Naive thymus-derived CD4-positive, alpha-beta T cell (primary cell): ENCODE measurements at places on chromosomes 5 and 9.
A peak's percentile ranks its signal among the peaks of the same experiment; 100 is the strongest.

- H3K4me3 ChIP-seq, result no peak overlapping the region
- no peaks in the 10 kb centered on the region for H3K27me3 ChIP-seq
- H3K27ac ChIP-seq, result no peak overlapping the region
Measured at GRCh38 chr9:130766021-130766926, 68.8 kb upstream of the ABL1 start.

DNA sequence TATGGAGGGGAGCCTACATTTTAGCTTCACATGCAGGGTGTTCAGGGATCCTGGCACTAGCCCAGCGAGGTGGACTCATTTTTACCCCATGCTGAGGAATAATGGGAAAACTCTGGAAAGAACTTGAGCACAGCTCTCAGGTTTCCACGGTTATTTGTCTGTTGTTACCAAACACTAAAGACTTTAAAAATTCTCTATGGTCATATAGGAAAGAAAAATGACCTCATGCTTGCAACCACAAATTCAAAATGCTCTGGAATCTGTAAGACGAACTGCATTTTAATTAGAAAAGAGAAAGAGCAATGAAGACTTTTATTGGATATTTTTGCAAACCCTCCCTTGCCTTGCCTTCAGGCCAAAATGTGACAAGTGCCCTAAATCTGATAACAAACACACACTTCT lies 606.9 kb downstream of the EBF1 start:
- no peak overlapping the region for H3K4me3 ChIP-seq
- no peak for DNase-seq
- H3K27me3 ChIP-seq, result no peaks in the 10 kb centered on the region
- H3K4me1 ChIP-seq, result no peaks in the 10 kb centered on the region
- H3K36me3 ChIP-seq, result no peaks in the 10 kb centered on the region

DNA sequence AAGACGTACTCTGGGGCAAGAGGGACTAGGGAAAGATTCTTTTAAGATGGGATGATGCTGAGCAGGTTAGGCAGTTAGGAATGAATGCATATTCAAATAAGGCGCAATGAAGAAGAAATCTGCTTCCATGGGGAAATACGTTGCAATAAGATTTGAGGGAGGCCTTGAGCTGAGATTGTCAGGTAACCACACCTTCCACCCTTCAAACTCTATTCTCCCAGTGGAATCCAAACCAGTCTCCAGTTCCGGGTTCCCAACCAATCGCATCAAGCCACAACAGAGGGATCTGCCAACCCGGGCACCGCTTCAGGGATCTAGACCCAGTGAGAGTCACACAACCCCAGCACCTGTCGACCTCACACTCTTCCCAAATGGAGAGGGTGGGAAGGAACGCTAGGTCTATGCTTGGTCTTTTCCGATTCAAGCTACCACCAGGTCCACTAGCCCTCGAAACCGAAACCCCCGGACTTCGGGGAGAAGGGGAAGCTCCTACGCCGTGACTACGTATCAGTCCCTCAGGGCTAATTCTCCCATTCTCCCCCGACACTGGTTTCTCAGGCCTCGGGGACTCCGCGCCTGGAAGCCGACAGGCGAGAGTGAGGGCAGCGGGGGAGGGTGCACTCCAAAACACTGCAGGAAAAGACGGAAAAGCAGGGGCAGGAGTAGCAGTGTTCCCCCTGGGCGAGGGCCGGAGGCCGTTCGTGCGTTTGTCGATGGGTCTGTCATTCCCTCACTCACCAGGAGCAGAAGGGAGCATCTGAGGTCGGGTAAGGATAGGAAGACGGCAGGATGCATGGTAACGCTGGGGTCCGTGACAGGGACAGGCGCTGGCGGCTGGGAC lies 534 bp downstream of the ERP44 start:
- peaks cover 22% of the 10 kb centered on the region for H3K4me1 ChIP-seq
- H3K27me3 ChIP-seq, result no peaks in the 10 kb centered on the region
- peak overlapping the region; percentile 89 for H3K27ac ChIP-seq
- peaks cover 7% of the 10 kb centered on the region for H3K36me3 ChIP-seq

DNA sequence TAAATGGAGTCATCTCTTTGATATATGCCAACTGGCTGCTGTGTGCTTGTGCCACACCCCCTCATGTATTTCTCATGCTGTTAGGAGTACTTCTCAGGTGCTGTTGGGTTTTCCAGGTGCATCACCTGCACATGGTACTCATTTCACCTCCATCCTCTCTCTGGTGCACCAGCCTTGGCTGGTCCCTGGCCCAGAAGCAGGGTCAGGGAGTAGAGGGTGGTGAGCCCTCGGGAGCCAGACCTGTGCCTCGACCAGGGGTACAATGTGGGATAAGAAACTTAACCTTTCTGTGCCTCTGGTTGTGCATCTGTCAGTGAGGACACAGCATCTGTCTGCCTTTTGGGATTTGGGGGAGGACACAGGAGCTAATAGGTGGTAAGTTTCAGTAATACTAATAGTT lies 38.5 kb downstream of the SECISBP2 start:
- DNase-seq, result no peak
- no peak overlapping the region for H3K27ac ChIP-seq
- no peak overlapping the region for H3K4me3 ChIP-seq

DNA sequence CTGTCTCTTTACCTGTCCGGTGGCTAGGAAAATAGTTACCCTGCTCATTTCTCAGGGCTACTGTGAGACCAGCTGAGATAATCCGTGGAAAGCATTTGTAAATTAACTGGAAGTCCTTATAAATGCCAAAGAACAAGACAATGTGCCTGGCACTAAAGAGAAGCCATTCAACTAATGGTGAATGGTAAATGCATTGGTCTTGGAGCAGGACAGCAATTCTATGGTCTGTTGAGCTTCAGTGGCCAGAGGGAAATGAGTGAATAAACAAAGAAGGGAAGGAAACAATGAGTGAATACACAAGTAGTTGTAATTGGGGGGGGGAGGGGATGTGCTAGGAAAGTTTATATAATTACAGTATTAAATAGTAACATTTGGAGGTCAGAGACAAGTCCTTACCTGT lies 353.6 kb downstream of the SEMA5A start:
- no peak overlapping the region for H3K4me3 ChIP-seq
- H3K36me3 ChIP-seq, result no peaks in the 10 kb centered on the region
- H3K4me1 ChIP-seq, result no peaks in the 10 kb centered on the region

DNA sequence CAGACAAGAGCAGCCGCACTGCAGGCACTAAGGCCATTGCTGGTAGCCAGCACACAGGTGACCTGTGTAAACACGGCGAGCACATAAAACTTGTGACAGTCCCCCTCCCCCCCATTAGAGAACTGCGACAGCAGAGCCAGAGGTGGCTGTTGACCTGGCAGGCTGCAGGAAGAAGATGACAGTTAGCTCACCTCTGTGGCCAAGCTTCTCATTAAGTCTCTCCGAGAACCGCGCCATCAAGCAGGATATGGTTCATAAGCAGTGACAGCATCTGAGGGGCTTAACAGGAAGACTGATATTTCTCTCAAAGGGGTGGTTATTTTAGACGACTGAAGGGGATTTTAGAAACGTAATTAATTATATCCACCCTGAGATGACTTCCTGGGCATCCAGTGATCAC lies 5.2 kb downstream of the SURF4 start:
- H3K4me1 ChIP-seq, result peaks cover 52% of the 10 kb centered on the region
- peaks cover 14% of the 10 kb centered on the region for H3K36me3 ChIP-seq
- DNase-seq, result no peak
- H3K27ac ChIP-seq, result peak overlapping the region; percentile 86
- peak overlapping the region; percentile 53 for H3K4me3 ChIP-seq

DNA sequence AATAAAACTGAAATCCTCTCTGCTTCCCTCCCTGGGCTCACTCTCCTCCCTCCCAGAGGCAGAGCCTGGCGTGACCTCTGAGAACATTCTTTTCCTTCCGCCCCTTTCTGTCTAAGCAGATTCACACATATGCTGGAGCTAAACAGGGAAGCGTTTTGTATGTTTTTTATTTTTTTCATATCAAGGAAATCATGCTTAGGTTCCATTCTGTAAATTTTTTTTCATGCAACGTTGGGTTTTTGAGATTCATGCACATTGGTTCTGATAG lies 20.2 kb upstream of the BARHL1 start:
- H3K27ac ChIP-seq, result no peak overlapping the region
- no peaks in the 10 kb centered on the region for H3K27me3 ChIP-seq
- no peaks in the 10 kb centered on the region for H3K4me1 ChIP-seq

GRCh38 chr5:173456751-173457171 lies 128.5 kb upstream of the STC2 start:
- H3K27me3 ChIP-seq, result no peaks in the 10 kb centered on the region
- no peak overlapping the region for H3K27ac ChIP-seq
- no peaks in the 10 kb centered on the region for H3K4me1 ChIP-seq
- no peak overlapping the region for H3K4me3 ChIP-seq

GRCh38 chr9:84925225-84925872 lies 255.8 kb downstream of the NTRK2 start:
- H3K27me3 ChIP-seq, result no peaks in the 10 kb centered on the region
- no peak overlapping the region for H3K27ac ChIP-seq
- no peaks in the 10 kb centered on the region for H3K4me1 ChIP-seq
- no peak overlapping the region for H3K4me3 ChIP-seq

DNA sequence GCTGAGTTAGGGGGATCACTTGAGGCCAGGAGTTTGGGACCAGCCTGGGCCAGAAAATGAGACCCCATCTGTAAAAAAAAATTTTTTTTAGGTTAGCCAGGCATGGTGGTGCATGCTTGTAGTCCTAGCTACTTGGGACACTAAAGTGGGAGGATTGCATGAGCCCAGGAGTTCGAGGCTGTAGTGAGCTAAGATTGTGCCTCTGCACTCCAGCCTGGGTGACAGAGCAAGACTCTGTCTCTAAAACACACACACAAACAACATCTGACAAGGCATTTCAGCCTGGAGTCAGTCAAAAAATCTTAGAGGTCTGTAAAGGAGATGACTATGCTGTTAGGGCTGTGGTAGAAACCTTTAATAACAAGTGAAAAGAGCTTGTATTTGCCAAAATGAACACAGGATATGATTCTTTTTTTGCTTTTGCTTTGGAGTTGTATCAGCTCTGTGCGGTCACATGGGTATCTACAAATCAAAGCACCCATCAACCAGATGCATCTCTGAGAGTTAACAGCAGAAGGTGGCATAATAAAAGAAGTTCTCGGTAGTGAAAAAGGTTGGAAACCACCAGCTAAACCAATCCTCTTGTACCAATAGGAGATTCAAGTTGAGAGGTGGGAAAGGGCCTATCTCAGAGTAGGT lies 3.6 kb upstream of the PSMD5 start:
- DNase-seq, result peak; percentile 82
- H3K27me3 ChIP-seq, result no peaks in the 10 kb centered on the region
- H3K36me3 ChIP-seq, result peaks cover 3% of the 10 kb centered on the region
- H3K4me1 ChIP-seq, result peaks cover 34% of the 10 kb centered on the region
